ENCODE measurements at places on chromosomes 12 and 14.

- no peak for DNase-seq
Observed at GRCh38 chr12:89276860-89277259, 75.4 kb downstream of the DUSP6 start.

- no peak for DNase-seq
Observed at GRCh38 chr14:105072892-105073719, 7.9 kb upstream of the GPR132 start.

DNA sequence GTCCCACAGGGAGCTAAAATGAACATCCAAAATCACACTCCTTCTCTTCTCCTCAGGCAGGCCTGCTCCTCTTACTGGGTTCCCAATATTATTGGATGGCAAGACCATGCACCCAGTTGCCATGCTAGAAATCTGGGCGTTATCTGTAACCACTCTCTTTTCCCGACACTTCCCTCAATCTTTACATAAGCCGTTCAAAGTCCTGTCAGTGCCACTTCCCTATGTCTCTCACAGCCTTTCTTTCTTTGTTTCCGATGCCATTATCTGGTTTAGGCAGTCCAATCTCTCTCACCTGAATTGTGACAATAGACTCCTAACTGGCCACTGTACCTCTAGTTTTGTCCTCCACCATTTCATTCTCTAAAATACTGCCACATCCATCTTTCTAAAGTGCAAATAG, 24.1 kb downstream of the SNRPF start:
- DNase-seq, result no peak

DNA sequence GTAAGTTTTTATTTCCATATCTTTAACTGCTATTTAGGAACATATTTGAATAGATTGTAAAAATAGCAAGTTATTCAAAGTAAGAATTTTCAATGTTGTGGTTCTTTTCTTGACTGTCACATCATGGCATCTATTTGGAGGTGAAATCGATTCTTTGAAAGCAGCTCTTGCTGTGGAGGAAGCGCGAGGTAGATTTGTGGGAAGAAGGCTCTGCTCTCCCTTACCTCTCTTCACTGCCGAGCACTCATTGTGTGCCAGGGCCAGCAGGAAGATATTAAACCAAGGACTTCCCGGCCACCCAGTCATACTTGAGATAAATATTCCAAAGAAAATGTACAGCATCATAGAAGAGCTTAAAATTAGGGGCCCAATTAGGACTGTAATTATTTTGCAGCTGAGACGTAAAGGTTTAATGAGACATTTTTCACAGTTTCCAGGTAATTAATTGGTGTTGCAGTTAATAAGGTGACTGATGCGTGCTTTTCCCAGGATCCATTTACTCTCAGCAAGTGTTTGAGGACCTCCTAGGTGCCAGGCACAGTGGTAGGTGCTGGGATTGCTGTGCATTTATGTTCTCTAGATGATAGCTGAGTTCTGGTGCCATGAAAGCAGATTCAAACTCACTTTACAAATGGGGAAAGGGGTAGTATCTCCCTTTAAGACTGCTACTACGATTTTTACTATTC, 89.2 kb upstream of the DYNC1H1 start:
- no peak for DNase-seq

DNA sequence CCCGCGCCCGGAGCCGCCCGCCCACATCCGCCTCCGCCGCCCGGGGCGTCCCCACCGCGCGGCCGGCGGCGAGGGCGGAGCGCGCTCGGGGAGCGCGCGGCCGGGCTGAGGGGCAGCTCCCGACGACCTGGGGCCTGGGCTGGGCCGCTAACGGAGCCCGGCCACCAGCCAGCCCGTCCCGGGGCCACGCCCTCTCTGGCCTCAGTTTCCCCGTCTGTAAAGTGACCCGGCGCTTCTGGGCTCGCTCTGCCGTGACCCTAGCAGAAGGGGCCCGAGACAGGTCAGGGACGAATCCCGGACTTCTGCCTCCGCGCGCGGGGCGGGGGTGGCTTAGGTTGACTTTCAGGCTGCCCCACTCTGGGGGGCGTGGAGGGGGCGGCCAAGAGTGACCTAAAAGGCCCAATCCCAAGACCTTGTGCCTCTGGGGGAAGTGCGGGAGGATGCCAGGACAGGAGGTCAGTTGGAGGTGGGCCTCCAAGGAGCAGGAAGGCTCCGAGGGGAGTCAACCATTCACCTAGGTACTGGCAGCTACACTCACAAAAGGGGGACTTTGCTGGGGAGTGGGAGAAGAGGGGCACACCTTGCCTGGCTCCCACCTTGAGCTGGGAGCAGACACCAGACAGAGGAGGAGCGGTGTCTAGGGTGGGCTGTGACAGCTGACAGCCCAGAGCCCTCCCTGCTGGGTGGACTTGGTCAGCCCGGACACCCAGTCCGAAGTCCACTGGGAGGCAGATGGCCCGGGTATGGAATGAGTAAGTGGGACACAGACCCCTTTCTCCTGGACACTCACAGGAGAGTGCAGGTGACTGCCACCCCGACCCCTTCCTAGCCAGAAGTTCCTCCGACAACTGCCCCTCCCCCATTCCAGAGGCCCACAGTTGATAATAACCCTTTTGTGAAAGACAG, 486 bp upstream of the AKT1 start:
- DNase-seq, result no peak

DNA sequence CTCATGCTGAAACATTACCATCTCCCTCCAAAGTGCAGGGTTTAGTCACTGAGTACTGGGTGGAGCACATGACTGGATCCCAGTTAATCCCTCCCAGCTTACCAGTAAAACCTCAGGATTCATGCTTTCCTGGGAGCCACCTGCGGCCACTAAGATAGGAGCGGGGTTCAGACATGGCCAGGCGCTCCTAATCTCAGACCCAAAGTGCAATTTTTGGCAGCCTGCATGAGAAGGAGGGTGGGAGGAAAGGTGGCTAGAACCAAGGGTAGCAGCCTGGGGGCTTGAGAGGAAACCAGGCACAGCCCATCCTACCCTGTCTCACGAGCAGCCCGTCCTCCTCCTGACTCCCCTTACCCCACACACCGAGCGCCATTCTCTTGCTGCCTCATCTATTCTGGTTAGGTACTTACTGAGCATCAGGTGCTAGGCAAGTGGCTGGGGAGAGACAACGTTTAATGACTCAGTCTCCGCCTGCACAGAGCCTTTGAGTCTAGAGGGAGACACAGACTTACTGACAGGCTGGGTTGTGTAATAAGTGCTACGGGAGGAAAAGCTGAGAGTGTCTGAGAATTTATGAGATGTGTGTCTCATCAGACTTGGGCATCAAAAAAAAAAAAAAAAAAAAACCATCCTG, 9.9 kb downstream of the GPRC5A start:
- DNase-seq, result no peak

DNA sequence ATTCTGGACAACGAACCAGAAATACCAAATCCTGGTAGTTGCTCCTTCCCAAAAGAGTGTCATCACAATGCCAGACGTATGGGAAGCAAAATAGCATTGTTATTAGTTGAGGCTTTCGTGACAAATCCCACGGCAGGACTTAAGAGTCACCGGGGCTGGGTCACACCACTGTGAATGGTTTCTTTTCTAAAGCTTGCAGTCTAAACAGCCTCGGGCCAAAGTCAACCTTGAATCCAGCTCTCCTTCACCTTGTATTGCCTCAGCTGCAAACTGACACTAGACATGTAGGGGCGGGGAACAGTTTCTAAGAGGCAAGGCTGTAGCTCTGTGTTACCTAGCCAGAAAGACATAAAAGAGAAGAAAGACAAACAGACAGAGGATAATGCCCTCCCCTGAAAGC, 734.8 kb downstream of the MED13L start:
- DNase-seq, result no peak

- DNase-seq, result no peak
Observed at GRCh38 chr12:123472438-123472849, 14.5 kb downstream of the SNRNP35 start.

DNA sequence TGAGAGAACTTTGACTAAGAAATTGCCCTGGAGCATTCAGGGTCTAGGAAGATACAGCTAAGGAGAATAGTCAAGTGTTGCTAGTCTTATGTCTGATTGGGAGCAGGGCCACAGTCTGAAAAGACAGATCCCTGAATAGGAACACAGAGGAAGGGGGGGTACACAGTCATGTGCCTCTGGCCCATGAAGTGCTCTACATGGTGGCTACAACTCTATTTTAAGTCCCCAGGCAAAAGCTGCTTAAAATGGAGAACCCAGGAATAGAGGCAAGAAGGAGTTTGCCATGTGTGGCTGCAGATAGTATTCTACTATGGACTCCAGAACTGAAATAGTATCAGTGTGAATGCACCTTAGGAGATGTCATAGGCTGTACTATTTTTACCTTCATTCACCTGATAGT, 118.0 kb upstream of the NPAS3 start:
- DNase-seq, result no peak
